ENCODE measurements at places on chromosomes 3 and 15. TPM values are rescaled to one million over a fixed set of nuclear protein-coding genes. Genes with fewer than 3 reads are reported as not detected.

The PLS1 gene
- total RNA-seq: 0.92 TPM

The DOCK3 gene
- total RNA-seq: 1.1 TPM

The DAZL gene
- total RNA-seq: not detected

The TMEM207 gene
- not detected for total RNA-seq

The ZDHHC23 gene
- 3.2 TPM for total RNA-seq

The NEO1 gene
- total RNA-seq: 6.0 TPM

The SECISBP2L gene
- 56.0 TPM for total RNA-seq

The COPG1 gene
- 79.3 TPM for total RNA-seq

The GOLGA6L6 gene
- not detected for total RNA-seq

The MUC20 gene
- total RNA-seq: 3.9 TPM

The ACTRT3 gene
- total RNA-seq: not detected

The GPR176 gene
- total RNA-seq: not detected

GRCh38 chr15:64137226-64137833, 14.2 kb upstream of the SNX22 start:
- H3K27ac ChIP-seq: no peak overlapping the region
- no peak for DNase-seq
- no peaks in the 10 kb centered on the region for H3K4me1 ChIP-seq
- peaks cover 74% of the 10 kb centered on the region for H3K36me3 ChIP-seq

DNA sequence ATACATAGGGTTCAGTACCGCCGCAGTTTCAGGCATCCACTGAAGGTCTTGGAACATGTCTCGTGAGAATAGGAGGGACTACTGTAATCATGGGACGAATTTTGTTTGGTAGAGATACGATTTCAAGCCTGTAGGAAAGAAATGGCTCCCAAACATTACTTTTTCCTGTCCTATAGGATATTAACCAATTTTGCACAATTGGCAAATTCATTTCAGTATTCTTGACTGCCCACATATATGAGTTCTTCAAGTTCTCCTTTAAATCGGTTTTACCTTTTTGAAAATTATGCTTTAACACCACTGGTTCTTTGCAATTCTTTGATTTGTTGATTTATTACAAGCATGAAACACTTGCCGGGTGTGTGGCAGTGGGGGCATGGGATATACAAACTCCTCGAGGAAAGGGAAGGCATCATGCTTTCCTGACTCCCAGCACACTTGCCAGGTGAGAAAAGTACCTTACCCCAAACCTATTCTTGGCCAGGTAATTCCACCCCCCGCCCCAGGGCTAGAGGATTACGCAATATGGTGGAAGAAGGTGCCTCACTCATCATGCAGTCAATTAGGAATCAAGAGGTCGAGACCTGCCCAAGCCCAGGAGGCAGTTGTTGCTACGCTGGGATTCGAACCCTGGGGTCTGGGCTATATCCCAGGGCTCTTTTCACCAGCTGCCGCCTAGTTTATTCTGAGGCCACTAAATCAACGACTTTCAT, 584 bp upstream of the LARS2 start:
- no peaks in the 10 kb centered on the region for H3K27me3 ChIP-seq
- H3K4me1 ChIP-seq: peaks cover 20% of the 10 kb centered on the region
- H3K4me3 ChIP-seq: peak overlapping the region; percentile 97
- peaks cover 6% of the 10 kb centered on the region for H3K36me3 ChIP-seq
- DNase-seq: no peak

- no peak for DNase-seq
- no peak overlapping the region for H3K4me3 ChIP-seq
- no peaks in the 10 kb centered on the region for H3K27me3 ChIP-seq
- H3K27ac ChIP-seq: no peak overlapping the region
These were observed 37.3 kb upstream of the TEX9 start for GRCh38 chr15:56327721-56328502.

GRCh38 chr3:149085828-149086231, 503 bp downstream of the HLTF start:
- H3K4me1 ChIP-seq: peaks cover 15% of the 10 kb centered on the region
- H3K36me3 ChIP-seq: no peaks in the 10 kb centered on the region
- H3K27ac ChIP-seq: peak overlapping the region; percentile 46
- H3K27me3 ChIP-seq: no peaks in the 10 kb centered on the region
- DNase-seq: no peak
- H3K4me3 ChIP-seq: peak overlapping the region; percentile 82

DNA sequence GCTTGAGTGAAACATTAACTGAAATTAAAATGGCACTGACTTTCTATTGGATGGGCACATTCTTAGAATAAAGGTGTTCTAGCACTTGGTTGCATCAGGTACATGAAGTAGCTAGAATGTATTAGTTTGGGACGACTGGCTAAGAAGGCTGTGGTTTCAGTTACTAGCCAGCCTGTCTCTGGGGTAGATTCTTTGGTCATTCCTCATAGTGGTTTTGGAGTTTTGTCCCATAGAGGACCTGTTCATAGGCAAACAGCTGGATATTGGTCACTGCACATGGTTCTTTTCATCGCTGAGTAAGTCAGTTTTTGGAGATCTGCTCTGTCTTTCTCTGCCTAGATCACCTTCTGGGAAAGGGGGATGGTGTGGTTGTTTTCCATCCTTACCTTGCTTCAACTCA, 55.3 kb downstream of the ADAMTSL3 start:
- no peaks in the 10 kb centered on the region for H3K36me3 ChIP-seq
- no peak overlapping the region for H3K4me3 ChIP-seq
- H3K27me3 ChIP-seq: no peaks in the 10 kb centered on the region

- no peaks in the 10 kb centered on the region for H3K36me3 ChIP-seq
- H3K4me1 ChIP-seq: no peaks in the 10 kb centered on the region
- H3K27ac ChIP-seq: no peak overlapping the region
- no peak overlapping the region for H3K4me3 ChIP-seq
These were observed 404.1 kb downstream of the EPHB1 start for GRCh38 chr3:135199137-135199536.

- no peak for DNase-seq
- H3K27me3 ChIP-seq: no peaks in the 10 kb centered on the region
- H3K4me1 ChIP-seq: no peaks in the 10 kb centered on the region
- H3K36me3 ChIP-seq: peaks cover 3% of the 10 kb centered on the region
- no peak overlapping the region for H3K27ac ChIP-seq
These were observed 229.7 kb downstream of the RSRC1 start for GRCh38 chr3:158339638-158340037.

DNA sequence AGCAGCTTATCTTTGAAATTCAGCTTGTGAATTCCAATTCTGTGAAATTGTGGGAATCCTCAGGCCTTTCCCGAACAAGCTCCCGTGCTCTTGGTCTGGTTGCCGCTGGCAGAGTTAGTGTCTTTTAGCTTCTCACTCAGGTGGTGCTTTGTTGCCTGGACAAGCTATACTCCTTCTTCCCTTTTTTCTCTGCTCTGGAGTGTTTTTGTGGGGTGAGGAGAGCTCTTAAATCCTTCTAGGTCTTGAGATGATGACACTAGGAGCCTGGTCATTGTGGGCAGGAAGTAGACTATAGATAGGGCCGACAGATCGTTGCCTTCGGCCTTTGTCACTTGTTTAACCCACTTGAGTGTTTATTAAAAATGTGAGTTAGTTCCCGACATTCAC, 93.8 kb downstream of the SLCO3A1 start:
- no peaks in the 10 kb centered on the region for H3K36me3 ChIP-seq
- H3K4me3 ChIP-seq: no peak overlapping the region
- no peaks in the 10 kb centered on the region for H3K27me3 ChIP-seq
- peaks cover 71% of the 10 kb centered on the region for H3K4me1 ChIP-seq
- DNase-seq: no peak
- H3K27ac ChIP-seq: no peak overlapping the region

DNA sequence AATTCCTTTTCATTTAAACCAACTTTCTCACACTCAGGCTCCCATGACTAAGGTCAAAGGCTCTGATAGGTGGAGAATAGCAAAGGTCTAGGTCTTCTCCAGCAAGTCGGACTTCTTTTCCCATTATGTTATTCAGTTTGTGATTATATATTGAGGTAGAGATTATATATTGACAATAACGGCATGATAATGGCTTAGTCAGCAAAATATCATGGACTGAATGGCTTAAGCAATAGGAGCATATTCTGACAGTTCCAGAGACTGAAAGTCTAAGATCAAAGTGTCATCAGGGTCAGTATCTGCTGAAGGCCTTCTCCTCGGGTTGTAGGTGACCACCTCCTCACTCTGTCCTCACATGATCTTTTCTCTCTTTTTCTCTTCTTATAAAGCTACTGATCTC, 1251.4 kb downstream of the ROBO1 start:
- no peak overlapping the region for H3K4me3 ChIP-seq
- H3K36me3 ChIP-seq: no peaks in the 10 kb centered on the region

GRCh38 chr15:32833379-32833821, 115.6 kb downstream of the GREM1 start:
- H3K36me3 ChIP-seq: no peaks in the 10 kb centered on the region
- DNase-seq: no peak
- no peaks in the 10 kb centered on the region for H3K27me3 ChIP-seq
- H3K4me1 ChIP-seq: no peaks in the 10 kb centered on the region
- no peak overlapping the region for H3K4me3 ChIP-seq
- no peak overlapping the region for H3K27ac ChIP-seq

DNA sequence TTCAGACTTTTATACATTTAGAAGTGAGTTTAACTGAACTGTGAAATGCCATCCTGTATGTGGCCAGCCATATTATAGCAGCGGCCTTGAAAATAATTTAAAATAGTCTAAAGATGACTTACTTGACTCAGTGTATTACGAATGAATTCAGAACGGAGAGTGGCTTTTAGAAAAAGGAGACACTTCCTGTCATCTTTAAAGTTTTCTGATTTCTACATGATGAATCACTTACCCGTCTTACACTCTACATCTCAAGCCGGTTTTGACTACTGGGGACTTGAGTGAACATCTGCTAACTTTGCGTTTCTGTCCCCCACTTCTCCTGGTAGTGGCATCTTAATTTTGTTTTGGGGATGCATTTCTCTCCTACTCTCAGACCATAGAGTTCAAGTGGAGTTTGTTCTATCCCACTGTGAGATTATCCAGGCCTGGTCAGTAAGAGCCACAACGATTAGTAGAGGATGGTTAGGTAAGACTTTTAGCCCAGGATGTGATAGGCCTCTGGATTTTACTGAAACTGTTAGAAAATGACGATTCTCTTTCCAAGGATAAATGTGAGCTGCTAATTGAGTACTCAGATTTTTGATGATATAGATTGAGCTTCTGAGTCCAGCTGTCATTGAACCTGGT, 175.4 kb upstream of the CADPS start:
- no peaks in the 10 kb centered on the region for H3K4me1 ChIP-seq
- no peaks in the 10 kb centered on the region for H3K27me3 ChIP-seq
- no peaks in the 10 kb centered on the region for H3K36me3 ChIP-seq
- no peak overlapping the region for H3K4me3 ChIP-seq
- no peak overlapping the region for H3K27ac ChIP-seq

- H3K27me3 ChIP-seq: no peaks in the 10 kb centered on the region
- no peak overlapping the region for H3K27ac ChIP-seq
- DNase-seq: no peak
- H3K4me1 ChIP-seq: no peaks in the 10 kb centered on the region
These were observed 49.5 kb downstream of the HMG20A start for GRCh38 chr15:77470235-77470634.

- H3K4me3 ChIP-seq: no peak overlapping the region
- no peaks in the 10 kb centered on the region for H3K4me1 ChIP-seq
- DNase-seq: no peak
- H3K36me3 ChIP-seq: peaks cover 4% of the 10 kb centered on the region
These were observed 120.6 kb downstream of the TNIK start for GRCh38 chr3:171339598-171339997.

DNA sequence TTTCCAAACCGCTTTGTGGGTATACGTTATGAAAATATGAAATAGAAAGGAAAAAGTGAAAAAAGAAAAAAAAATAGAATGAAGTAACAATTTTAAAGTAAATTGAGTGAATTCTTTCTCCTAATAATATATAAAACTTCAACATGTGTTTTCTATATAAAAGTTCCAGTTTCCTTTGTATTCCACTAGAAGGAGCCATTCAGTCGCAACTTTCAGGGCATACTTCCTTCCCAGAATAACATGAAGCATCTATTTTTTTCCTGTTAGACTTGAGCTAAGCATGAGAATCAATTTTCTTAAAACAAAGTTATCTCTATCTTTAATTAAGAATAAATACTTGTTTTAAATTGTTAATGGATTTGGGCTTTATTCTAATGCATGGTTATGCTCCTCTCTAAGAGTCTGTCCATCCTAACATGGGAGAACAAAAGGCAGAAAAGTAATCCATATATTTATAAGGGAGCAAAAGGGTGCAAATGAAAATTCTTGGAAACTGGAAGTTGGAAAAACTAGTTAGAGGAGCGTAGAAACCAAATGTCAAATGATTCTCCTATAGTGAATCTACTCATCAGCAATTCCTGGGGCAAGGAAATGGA, 16.0 kb upstream of the VGLL3 start:
- no peak overlapping the region for H3K4me3 ChIP-seq
- no peak for DNase-seq
- H3K36me3 ChIP-seq: no peaks in the 10 kb centered on the region
- no peaks in the 10 kb centered on the region for H3K4me1 ChIP-seq
- no peak overlapping the region for H3K27ac ChIP-seq
- H3K27me3 ChIP-seq: no peaks in the 10 kb centered on the region

- no peaks in the 10 kb centered on the region for H3K27me3 ChIP-seq
- H3K4me1 ChIP-seq: no peaks in the 10 kb centered on the region
- no peak for DNase-seq
- no peak overlapping the region for H3K4me3 ChIP-seq
- no peaks in the 10 kb centered on the region for H3K36me3 ChIP-seq
These were observed 7.6 kb downstream of the KLHL40 start for GRCh38 chr3:42692667-42693529.

DNA sequence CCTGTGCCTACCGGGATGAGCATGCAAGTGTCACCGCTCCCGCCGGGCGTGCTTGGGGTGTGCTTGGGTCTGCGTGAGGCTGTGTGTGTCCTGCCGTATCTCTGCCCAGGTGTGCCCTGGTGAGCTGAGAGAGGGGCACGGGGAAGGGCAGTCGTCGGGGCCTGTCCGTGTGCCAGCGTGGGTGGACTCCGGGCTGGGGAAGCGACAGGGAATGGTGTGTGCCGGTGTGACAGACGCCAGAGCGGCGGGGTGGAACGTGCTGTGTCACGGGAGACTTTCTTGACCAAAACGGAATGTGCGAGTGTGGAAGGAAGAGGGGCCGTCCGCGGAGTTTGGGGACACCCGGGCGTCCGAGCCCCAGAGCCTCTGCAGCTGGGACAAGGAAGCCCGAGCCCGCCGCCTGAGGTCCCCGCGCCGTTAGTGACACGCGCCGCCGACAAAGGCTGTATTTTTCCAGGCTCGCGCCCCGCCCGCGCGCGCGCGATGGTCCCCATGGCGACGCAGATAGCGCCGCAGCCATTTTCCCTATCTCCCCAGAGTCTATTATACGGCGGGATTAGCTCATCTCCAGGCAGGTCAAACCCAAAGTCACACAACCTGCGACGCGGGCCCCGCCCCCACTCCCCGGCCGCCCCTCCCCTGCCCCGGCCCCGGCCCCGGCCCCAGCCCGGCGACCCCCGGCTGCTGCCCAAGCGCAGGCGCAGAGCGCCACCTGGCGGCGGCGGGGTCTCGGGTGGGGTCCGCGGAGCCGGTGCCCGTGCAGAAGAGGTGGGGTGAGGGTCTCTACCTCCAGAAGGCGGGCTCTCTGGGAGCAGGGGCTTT, 4.5 kb upstream of the GATA2 start:
- peaks cover 19% of the 10 kb centered on the region for H3K4me1 ChIP-seq
- no peak overlapping the region for H3K27ac ChIP-seq
- H3K27me3 ChIP-seq: peaks cover 44% of the 10 kb centered on the region
- peak overlapping the region; percentile 52 for H3K4me3 ChIP-seq

- no peak for DNase-seq
- no peaks in the 10 kb centered on the region for H3K4me1 ChIP-seq
- H3K36me3 ChIP-seq: no peaks in the 10 kb centered on the region
- H3K4me3 ChIP-seq: no peak overlapping the region
These were observed 402.1 kb downstream of the CADM2 start for GRCh38 chr3:85360742-85361387.

Data from CD4-positive, alpha-beta T cell (primary cell).